ENCODE measurements at places on chromosomes 3 and 15.

DNA sequence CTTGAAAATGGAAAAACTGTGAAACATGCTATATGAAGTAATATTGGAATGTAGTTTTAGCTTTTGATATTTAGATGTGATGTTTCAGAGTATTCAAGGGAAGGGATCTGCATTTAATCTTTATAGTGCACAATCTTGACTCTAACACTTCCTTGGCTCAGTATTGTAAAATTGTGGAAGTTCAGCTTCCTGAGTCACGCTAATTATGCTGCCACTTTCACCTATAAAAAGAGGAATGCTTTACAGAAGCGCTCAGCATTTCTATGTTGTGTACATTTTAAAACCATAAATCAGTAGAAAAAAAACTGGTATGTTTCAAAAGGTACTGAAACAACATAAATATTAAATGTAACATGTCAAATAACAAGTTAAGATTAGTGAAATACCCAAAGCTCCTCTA is 32.6 kb downstream of the SERPINI2 start:
- no peak for DNase-seq

GRCh38 chr3:108448593-108448992 is 61.8 kb downstream of the MYH15 start:
- DNase-seq: no peak

GRCh38 chr3:119743921-119744320 is 38.0 kb upstream of the NR1I2 start:
- DNase-seq: no peak

DNA sequence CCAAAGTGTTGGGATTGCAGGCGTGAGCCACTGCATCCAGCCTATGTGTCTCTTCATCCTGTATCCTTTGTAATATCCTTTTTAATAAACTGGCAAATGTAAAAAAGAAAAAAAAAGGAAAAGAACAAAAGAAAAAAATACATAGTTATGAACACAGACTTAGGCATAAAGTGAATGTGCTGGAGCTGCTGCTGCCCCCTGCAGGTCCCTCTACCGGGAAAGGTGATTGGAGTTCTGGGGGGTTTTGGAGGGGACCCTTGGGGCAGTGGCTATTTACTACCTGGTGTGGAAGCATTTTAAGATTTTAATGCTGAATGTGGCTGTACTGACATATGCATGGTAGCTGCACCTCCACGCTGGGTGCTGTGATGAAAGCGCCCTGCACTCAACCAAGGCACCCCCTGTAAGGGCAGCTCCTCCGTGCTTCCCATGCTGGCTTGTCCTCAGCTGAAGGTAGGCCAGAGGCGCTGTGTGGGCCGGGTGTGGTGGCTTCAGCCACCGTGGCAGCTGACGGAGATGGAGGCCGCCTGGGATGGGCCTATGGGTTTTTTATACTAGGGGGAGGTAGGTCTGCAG is 49.9 kb downstream of the RPLP1 start:
- DNase-seq: no peak

DNA sequence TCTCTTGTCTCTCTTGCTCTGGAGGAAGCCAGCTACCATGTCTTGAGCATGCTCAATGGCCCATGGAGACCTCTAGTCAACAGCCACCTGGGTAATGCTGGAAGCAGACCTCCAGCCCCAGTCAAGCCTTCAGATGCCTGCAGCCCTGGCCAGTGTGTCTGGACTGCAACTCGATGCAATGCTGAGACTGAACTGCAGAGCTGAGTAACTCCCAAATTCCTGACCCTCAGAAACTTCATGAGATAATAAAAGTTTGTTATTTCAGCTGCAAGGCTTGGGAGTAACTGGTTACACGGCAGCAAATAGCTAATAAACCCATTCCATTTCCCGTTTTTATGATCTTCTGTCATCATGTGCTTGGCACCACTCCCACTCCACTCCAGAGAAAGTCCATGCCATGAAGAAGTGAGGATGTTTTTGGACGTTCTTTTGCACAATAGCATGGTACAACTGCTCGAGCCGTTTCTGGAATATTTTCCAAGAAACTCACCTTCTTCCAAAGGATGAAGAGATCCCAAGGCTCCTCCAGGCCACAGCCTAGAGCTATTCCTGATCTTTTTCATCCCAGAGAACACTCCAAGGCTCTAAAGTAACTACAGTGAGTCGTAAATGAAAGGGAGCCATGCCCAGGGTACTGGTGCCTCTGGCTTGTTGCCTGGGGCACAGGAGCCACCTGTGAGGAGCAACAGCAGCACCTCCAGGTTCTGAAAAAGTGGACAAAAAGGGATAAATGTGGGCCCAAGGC is 72.0 kb upstream of the KLF13 start:
- no peak for DNase-seq

DNA sequence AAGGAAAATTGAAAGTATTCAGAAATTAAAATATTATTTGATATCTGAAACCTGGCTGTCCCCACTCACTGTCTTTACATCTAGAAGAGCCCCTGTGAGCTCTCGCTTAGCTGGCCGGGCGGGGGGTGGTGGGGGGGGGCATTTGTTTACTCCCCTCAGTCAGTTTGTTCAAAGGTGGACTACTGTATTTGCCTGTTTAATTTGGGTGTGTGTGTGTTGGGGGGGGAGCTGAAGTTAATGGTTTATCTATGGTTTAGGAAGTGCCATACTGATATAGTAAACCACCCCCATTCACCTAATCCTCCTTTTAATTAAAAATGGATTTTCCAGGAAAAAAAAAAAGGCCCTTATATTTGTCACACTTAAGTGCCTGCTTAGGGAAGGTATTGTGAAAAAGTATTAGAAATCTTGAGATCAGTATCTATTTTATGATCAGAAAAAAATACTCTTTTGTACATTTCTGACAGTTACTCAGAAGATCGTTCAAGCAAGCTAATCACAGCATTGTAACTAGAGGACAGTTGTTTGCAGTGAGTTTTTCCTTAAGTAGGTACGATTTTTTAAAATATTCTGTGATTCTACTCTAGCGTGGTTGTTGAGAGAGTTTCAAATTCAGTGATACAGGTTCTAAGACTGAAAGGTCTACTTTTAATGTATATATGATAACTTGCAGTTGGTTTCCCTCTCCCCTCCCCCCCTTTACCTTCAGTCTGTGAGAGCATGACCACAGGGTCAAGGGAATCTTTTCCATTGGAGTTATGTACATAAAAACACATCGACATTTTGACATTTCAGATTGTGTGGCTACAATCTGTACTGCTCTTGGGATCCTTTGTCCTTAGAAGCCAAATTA is 8.5 kb downstream of the NR2F2 start:
- peak; percentile 11 for DNase-seq

- no peak for DNase-seq
Measured at GRCh38 chr3:175957427-175957826, 1098.3 kb downstream of the NAALADL2 start.

DNA sequence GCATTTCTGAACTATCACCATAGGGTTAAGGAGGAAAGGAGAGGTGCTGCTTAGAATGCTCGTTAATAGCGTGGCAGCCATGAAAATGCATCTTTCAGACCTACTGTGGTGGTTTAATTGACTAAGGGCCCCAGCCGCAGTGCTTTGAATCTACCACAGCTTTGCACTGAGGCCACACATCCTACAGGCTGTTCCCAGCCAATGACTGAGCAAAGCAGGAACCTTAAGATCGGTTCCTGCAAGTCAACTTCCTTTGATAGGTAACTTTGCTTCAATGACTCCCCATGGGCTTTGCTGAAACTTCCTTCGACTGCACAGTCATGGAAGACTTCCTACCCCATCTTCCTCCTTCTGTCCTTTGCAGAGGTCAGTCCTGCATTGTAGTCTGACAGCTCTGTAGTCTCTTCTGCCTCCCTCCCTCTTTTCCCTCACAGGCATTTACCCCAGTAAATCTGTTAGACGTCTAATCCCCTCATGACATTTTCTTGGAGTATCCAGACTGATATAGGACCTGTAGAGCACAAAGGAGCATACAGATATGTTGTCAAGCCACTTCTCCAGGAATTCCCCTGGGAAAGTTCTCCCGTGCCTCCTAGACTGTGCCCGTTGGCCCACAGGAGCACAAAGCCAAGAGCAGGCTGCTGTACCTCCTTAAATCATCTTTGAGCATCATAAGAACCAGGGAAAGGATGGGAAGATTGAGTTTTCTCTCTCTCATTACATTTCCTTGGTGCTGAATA is 2.6 kb upstream of the BCL2A1 start:
- DNase-seq: no peak

- DNase-seq: no peak
Measured at GRCh38 chr3:196883361-196883760, 15.6 kb downstream of the SENP5 start.

- no peak for DNase-seq
Measured at GRCh38 chr3:23923786-23924185, 6.9 kb downstream of the RPL15 start.

DNA sequence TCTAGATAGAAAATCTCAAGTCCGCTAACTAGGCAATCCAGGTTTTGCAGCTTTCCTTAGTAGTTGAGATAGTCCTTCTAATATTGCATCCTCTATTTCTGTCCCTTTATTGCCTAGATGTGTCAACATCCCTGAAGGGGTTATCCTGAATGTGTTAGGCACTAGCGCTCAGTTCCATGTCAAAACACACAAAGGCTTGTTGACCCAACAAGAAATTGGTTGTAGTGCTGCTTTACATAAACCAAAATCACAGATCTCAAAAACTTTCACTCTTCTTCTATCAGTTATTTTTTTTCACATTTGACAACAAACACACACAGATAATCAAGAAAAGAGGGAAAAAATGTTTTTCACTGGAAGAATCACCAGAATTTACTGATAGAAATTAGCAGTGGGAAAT is 51.4 kb upstream of the SOX2 start:
- DNase-seq: no peak

All from 8988T (cell line).